ENCODE measurements at places on chromosomes 12 and 14.

DNA sequence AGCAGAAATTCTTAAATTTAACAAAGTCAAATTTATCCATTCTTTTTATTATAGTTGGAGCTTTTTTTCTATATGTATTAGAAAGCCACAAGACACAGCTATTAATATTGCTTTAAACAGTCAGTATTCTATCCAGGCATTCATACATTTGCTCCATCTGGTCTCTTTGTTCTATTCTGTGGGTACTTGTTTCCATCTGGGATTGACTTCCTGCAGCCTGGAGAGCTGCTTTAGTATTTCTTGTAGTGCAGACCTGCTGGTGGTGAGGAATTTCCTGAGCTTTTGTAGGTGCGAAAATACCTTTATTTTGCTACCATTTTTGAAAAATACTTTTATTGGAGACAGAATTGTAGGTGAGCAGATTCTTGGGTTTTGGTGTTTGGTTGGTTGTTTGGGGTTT, 29.0 kb downstream of the CCDC60 start:
- DNase-seq: no peak

DNA sequence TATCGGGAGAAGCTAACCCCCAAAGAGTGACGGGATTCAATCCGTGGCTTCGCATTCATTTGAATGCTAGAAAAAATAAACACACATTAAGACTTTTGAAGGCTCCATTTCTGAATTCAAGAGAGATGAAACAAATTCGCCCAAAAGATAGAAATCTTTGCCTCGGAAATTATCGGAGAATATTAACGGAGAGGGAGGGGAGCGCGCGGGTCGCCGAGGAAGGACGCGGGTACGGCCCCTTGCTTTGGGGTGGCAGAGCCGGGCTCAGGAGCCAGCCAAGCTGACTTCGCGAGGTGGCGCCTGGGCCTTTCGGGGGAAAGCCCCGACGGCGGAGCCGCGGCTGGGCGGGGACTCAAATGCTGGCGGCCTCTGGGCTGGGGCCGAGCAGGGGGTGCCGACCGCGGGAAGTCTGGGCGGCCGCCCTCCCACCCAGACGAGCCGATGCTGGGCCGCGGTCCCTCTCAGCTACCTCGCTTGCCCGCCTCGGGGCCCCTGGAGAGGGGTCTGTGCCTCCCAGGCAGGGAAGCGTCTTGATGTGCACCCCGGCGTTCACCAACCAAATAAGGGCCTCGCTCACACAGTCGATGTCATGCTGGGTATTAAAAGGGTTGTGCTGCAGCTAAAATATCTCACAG, 14.7 kb downstream of the NKX2-1 start:
- DNase-seq: no peak

- DNase-seq: no peak
These were observed 27.1 kb upstream of the PCNX4 start for GRCh38 chr14:60064491-60065072.

DNA sequence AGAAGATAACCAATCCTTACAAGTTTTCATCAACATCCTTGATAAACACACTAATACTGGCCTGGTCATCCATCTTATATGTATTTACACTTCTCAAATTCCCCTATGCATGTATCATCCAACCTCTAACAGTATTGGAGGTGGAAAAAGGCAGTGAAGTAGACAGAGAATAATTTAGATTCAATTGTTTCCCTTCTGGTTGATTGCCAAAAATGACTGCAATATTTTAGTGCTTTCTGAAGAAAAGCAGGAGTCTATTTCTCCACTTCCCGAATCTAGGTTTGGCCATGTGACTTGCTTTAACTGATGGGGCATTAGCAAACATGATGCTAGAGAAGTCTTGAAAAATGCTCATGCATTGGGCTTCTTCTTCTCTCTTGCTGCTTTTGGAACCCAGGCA, 78.3 kb upstream of the METAP2 start:
- DNase-seq: no peak

- DNase-seq: no peak
These were observed 33.2 kb downstream of the PIGH start for GRCh38 chr14:67566908-67567307.

GRCh38 chr12:123055281-123055766, 74.8 kb downstream of the ARL6IP4 start:
- DNase-seq: no peak

DNA sequence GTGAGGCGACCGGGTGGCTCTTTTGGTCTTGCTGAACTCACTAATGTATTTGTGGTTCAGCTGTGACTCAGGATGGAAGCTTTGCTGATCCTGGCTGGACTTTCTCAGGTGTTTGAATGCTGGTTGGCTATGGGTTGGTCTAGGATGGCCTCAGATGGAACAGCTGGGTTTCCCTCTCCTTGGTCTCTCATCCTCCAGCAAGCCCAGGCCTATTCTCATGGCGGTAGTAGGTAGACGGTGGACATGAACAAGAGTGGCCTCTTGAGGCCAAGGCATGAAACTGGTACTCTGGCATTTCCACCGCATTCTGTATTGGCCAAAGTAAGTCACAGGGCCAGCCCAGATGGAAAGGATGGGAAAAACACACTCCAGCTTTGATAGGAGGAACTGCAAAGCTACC, 11.8 kb upstream of the POLR3B start:
- no peak for DNase-seq

GRCh38 chr12:34399631-34400410, 377.5 kb downstream of the ALG10 start:
- DNase-seq: no peak

DNA sequence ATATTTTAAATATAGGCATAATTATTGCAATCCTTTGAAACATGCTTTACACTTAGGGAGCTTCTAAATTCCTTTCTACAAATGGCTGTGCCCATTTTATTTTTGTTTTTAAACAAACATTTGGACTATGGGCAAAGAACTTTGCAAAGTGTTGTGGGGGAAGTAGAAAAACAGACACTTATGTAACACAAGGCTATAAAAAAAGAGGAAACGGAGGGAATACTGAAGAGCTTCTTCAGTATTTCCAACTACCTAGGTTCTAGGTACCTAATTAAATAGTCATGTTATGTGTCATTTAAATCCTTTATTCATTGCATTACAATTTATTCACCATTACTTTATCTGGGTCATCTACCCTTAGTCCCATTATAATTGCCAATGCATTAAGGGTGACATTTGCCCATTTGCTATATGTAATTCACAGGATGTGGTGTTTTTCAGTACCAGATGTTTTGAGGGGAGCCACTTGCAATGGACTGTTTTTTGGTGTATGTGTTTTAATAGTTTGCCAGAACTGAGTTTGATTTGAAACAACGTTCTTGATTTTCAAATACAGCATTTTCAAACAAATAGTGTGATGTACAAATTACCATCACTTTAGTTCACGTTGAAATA, 1.5 kb upstream of the MSRB3 start:
- DNase-seq: no peak

DNA sequence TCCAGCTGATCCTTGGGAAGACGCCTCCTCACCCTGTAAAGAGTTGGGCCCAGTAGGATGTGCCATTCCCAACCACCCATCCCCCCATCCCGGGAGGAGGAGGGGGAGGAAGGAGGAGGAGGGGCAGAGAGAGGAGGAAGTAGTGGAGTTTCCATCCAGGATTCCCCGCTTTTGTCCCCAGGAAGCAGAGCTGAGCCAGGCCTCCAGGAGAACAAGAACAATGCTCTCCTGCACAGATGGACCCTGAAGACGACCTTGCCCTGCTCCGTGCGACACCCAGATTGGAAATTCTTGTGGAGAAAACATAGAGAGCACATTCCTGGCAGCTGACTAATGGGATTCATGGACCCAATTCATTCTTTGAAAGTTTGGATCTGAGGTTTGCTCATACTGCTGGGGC, 132.3 kb upstream of the CRY1 start:
- no peak for DNase-seq

DNA sequence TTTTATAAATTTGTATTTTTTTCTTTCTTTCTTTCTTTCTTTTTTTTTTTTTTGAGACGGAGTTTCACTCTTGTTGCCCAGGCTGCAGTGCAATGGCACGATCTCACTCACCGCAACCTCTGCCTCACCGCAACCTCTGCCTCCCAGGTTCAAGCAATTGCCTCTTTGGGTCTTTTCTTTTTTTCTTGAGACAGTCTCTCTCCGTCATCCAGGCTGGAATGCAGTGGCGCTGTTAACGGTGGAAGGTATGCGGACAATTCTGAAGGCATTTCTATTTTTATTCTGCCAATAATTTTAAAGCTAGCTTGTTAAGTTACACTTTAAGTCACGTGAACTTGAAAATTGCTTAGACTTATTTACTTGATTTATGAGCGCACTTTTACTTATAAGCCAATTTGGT, 8.8 kb upstream of the PHC1 start:
- no peak for DNase-seq

DNA sequence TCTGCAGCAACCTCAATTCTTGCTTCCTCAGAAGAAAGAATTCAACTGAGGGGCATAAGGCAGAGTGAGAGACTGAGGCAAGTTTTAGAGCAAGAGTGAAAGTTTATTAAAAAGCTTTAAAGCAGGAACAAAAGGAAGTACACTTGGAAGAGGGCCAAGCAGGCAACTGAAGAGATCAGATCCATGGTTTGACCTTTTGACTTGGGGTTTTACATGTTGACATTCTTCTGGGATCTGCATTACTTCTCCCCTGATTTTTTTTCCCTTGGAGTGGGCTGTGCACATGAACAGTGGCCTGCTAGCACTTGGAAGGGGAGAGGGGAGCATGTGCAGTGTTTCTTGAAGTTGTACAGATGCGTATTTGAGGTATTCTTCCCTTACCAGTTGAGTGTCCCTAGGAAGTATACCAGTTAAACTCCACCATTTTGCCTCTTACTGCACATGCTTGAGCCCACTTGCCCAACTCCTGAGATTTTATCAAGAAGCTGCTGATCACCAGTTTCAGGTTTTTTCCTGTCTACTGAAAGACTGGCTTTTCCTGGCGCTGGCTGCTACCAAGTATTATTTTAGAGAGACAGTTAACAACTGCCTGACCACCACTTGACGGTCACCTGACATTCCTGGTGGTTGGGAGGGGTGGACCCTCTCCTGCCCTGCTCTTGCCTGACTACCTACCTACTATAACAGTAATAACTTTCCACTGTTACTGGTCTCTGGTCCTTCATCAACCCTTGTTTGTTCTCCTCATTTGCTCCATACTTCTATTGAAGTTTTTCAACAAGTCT, 26.0 kb upstream of the TMTC2 start:
- no peak for DNase-seq

DNA sequence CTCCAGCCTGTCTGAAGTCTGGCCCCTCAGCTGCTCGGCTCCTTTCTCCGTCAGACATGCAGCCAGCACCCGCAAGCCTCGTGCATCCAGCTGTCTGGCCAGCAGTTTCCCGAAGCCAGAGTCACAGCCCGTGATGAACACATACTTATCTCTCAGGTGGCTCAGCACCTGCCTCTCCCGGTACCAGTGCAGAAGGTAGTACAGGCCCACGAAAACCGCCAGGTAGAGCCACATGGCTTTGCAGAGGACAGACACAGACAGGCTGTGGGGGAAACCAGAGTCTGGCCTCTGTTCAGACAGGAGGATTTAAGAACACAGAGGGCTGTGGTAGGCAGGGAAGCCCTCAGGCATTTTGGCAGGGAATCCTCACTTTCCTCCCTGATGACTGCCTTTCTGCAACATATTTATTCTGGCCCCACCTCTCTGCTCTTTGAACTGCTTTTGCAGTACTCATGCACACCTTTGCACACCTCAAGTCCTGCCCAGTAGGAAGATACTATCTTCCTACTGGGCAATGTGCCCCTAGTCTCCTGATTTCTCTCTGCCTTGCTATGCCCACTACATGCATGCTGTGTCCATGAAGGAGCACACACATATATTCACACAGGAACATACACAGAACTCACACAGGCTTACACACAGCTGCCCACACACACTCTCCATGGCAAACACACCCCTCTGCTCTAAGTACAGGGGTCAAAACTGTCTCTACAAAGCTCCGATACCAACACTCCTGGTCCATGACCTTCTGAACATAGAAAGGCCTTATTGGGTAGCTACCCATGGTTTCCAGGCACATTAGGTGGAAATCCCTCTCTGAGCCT, at the start of gene RDH16:
RDH16 (minus strand) TSS at position 380 of the 824 bp plus-strand sequence; CDS start at position 234, 146 bp downstream.
- no peak for DNase-seq

GRCh38 chr12:82473111-82473754, 114.9 kb downstream of the METTL25 start:
- no peak for DNase-seq

DNA sequence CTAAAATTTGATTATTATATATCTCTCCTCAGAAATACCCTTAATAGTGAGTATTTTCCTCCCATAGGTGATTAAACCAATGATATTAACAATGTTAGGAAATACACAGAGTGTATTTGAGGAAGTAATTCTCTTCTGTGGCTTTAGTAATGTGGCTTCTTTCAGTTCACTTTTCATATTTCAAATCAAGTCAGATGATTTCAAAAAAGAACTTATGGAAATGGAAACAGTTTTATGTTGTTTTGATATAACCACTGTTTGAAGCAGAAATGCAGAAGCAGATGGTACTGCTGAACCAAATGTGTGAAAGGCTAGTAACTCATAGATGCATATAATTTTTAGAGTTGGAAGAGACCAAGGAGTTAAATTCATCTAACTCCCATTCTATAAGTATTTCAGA, 1.9 kb upstream of the GPR33 start:
- DNase-seq: no peak

GRCh38 chr12:92639017-92639416, 63.8 kb upstream of the PLEKHG7 start:
- no peak for DNase-seq

GRCh38 chr12:116691205-116691604, 46.7 kb downstream of the SPRING1 start:
- DNase-seq: no peak

DNA sequence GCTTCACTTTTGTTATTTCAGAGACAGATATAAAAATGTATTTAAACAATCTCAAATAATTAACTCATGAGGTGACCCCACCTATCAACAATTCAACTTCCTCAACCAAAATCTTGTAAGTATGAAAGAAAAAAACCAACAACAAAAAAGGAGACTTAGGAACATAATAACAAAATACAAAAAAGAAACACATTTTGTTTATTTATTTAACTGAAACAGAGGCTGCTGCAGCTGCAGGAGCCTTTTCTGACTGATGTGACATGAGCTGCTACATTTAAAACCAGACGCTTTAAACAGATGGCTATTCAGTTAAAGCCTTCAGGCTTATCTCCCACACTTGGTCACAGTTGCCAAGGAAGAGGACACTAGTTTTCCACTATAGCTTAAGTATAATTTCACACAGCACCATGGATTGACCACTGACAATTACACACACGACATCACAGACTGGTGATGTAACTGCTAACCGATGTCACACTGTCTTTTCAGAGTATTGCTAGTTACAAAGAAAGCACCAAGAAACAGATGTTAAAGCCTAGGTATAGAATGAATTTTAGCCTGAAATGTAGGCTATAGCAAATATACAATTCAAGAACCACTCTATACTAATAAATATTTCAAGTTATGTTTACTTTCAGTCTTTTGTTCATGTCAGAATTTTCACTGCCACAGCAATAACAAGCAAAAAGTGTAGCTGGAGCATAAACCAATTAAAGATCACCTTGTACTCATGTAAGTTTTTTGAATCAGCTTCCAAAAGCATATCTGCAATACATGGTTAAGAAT, 113.0 kb downstream of the MED13L start:
- no peak for DNase-seq

GRCh38 chr14:51410897-51411296, 170.8 kb downstream of the TMX1 start:
- DNase-seq: no peak

Measured in activated T-cell treated with anti-CD3 and anti-CD28 coated beads for 4 hours (primary cell).